ENCODE measurements at places on chromosomes 3 and 15.

DNA sequence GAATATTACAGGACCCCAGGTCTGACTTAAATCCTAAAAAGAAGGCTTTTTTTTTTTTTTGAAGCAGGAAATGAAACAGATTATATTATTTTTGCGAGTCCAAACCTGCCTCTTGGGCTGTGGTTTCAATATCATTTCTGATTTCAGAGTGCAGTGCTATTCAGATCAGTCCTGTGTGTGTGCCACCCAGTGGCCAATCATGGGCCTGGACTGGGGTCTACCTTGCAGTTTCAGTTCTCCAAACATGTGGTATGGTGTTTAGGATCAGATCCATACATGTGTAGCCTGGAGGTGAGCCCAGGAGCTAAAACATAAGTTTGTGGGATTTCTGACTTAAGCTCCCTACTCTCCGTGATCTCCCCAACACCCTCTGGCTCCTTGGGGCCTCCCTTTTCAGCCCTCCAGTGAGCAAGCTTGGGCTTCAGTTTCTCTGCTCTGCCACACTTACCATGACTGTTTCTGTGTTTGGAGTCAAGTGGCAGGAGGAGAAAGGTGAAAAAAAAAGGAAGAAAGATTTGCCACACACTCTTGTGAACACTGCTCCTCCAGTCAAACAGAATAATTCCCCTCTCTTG is 12.1 kb upstream of the THSD4 start:
- DNase-seq: no peak

- DNase-seq: peak; percentile 0
Observed at GRCh38 chr15:35289024-35289617, 204.0 kb upstream of the NANOGP8 start.

DNA sequence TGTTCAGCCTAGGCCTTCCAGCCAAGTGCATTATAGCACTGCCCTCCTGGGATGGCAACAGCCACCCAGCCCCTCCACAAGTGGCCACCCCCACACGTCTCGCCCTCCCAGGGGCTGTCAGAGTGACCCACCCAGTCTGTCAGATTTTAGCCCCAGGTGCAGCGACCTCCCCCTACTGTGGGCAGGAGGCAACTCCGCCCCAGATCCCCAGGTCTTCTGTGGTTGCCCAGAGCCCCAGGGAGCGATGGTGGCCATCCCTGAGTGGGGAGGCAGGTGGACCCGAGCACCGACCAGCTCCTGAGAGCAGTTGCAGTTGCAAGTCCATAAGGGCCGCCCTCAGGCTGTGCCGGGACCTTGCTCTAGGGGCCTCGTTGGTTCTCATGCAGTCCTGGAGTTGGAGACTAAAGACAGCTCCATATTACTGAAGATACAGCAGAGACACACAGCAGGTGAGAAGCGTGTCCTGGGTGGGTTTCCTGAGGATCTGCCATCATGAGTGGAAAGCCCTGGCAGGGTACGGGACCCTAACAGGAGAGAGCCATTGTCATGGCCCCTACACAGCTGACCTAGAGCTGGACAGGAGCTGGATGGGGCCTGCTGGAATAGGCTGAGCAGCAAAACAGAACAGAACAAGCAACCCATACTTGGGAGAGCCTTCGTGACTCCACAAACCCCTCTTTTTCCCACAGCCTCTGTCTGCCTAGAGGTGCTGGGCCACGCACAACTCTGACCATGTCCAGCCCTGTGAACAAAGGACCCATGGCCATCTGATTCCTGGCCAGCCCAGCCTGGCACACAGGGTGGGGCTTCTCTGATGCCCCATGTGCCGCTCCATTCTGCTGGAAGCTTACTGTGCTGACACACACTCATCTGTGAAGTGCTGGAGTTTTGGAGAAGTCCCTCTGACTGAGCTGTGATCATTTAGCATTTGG is 110.3 kb upstream of the ALDH1A3 start:
- DNase-seq: no peak

DNA sequence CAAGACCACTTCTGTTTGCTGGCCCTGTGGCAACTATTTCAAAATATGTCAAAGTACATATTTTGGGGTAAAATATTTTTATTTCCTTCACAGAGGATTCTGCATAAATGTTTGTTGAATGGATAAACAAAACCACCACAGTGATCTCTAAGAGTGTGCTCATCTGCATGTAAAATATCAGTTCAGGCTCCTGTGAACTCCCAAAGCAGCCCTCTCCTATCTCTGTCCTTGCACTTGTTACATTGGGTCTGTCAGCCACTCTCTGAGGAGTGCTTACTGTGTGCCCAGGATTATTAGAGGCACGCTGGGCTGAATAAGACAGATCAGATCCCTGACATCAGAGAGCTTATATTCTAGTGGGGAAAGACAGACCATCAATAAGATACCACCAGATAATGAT is 27.1 kb downstream of the IQCH start:
- DNase-seq: no peak

GRCh38 chr15:47870956-47871625 is 153.8 kb downstream of the SEMA6D start:
- no peak for DNase-seq

- no peak for DNase-seq
Observed at GRCh38 chr3:139448104-139448503, 28.2 kb downstream of the RBP2 start.

DNA sequence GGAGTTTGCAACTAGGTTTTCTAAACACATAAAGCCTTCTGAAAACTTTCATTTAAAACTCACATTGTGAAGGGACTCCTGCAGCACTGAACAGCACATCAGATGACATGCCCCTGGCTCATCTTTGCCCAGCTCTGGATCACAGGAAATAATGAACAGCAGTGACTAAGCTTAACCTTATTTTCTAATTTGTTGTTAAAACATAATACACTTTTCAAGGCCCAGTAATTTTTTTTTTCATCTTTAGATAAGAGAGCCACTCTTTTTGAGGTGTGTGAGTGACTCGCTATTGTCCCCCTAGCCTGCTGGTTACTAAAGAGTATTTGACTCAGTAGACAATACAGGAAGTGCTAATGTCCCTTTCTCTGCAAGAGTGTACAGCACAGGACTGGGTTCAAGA is 204.0 kb downstream of the OSBPL10 start:
- no peak for DNase-seq

Data from CMK (cell line).